ENCODE measurements at places on chromosomes 16 and 17. TPM values are rescaled to one million over a fixed set of nuclear protein-coding genes. Genes with fewer than 3 reads are reported as not detected.

The TBC1D26 gene
- total RNA-seq, result not detected

The VTN gene
- total RNA-seq, result not detected

The KRTAP9-6 gene
- not detected for total RNA-seq

The GAST gene
- total RNA-seq, result not detected

The ABCC11 gene
- total RNA-seq, result not detected

GRCh38 chr16:72865835-72866234 lies 182.1 kb downstream of the ZFHX3 start:
- no peak for ATAC-seq

GRCh38 chr16:26118575-26118974 lies 426.8 kb downstream of the HS3ST4 start:
- no peak for ATAC-seq

GRCh38 chr17:28326114-28326513 lies 7.1 kb downstream of the TMEM97 start:
- no peak for ATAC-seq

DNA sequence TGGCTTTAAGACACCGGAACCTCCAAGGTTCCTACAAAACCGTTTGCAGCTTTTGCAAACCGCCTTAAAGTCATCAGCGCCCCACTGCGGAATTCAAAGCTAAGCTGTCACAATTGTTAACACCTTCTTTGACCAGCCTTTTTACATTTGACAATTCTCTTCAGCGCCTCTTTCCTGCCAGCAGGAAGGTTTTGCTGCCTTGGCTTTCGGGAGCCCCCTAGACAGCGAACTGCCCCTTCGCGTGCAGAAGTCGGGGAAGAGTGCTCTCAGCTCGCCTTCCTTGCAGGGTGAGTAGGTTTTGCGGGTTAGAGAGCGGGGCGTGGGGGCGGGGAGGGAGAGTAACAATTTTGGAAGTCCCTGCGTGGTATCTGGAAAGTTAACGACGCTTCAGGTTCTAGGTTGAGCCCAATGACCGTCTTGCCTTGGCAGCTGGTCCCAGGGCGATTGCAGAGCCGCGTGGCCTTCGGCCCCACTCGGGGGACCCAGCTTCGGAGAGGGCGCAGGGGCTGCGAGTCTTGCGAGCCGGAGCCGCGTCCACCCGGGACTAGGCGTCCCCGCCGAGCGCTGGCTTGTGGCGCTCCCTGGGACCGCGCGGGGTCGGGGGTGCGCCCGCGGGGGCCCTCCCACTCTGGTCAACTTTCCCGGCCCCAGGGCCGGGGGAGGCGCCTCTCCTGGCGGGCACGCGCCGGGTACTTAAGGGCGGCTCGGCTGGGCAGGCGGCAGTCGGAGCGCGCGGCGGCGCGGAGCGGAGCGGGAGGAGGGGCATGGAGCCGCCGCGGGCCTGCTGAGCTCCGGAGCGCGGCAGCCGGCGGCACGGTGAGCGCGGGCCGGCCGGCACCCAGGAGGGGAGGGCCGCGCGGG lies at the start of gene HAS3:
HAS3 (plus strand) TSS at position 153 of the 861 bp plus-strand sequence. CDS start 3,743 bp downstream, outside the sequence.
- ATAC-seq, result peak; percentile 74

DNA sequence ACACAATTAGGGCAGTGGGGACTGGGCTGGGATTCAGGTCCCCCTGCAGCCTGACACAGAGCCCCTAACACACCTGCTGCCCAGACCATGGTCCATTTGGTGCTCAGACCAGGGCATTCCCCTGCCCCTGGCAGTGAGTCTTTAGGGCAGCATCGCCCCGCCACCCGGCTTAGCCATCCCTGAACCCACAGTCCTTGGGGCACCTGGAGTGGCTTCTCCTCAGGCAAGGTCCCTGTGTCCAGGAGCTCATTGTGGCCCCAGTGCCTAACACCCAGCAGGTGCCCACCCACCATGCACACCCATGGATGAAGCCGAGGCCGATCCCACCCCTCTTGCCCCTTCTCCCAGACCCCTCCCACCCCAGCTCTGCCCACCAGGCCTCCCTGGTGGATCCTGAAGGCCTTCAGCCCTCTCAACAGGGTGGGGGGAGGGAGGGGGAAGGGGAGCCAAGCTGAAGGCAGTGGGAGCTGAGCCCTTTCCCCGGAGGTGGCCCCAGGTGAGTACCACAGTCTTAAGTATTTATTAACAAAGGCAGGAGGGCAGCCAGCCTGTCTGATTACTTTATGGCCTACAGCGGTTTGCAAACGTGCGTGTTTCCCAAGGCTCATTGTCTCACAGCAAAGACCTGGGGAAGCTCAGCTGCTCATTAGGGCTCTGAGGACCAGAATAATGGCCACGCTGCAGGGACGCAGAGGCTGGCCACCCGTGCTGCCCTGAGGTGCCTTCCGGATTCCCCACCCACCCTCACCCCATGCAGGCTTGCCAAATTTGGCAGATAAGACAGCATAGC lies 38.5 kb downstream of the RBFOX3 start:
- no peak for ATAC-seq

GRCh38 chr16:65622151-65622550 lies 500.3 kb upstream of the CDH11 start:
- no peak for ATAC-seq

DNA sequence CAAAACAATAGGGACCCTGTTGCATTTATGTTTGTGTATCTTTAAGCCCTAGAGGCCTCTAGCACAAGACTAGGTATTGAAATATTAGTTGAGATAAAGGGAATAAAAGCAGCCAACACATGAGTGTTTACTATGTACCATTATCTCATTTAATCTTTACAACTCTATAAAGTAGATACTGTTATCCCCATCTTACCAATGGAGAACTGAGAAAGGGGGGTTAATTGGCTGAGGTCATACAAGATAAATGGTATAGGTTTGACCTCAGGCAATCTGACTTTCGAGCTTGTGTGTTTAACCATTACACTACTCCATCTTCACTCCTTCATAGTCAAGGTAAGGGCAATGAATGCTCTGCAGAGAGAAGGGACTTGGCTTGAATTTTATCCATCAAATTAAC lies 26.3 kb upstream of the STAC2 start:
- no peak for ATAC-seq

DNA sequence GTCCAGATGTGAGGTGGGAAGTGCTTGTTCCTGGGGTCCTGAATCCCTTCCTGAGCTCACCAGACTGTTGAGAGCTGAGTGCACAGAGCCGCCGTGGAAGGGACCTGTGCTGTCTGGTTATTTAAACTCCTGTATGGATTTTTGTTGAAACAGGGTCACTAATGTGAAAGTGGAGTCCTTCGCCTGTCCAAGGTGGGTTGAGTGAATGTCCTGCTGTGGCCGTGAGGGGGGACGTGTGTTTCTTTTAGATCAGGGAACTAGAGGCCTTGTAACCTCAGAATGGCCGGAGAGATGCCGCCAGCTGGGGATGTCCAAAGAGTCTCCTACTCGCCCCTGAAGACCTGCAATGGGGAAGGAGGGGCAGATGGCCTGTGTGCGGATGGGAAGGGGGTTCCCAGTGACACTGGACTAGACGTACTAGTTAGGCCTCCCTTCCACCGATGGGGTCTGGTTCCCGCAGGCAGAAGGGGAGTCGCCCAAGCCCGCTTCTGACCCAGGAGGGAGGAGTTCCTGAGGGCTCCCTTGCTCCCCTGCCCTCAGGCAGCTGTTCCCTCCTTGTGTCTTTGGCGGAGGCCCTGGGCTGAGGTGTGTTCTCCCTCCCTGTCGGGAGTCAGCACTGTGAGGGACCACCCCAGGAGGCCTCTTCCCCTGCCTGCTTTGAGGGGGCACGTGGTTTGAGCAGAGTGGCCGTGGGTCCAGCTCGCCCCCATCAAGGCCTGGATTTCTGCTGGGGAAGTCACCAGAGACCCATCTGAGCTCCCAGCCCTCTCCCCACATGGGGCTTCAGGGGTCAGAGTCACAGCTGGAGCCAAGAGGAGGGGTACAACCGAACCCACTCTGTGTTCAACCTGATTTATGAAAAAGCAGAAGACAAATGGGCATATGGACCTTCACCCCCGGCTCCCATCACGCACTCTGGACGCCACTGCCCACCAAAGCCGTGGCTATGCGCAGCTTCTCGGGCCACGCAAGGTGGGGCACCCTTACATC lies 30.9 kb downstream of the OR1D5 start:
- ATAC-seq, result no peak

- ATAC-seq, result no peak
These were observed 17.3 kb downstream of the TAC4 start for GRCh38 chr17:49830605-49831004.

- ATAC-seq, result no peak
These were observed 7.1 kb upstream of the HOXB9 start for GRCh38 chr17:48633266-48633677.

- no peak for ATAC-seq
These were observed 264.2 kb downstream of the SEC14L1 start for GRCh38 chr17:77404812-77405581.

- peak; percentile 69 for ATAC-seq
These were observed 73.3 kb downstream of the XYLT1 start for GRCh38 chr16:17397499-17397891.

GRCh38 chr17:7023576-7024401 lies 939 bp downstream of the BCL6B start:
- ATAC-seq, result peak; percentile 80

Data from gastroesophageal sphincter (tissue), 4 donors.